ENCODE measurements at places on chromosomes 4 and X.
A peak's percentile ranks its signal among the peaks of the same experiment; 100 is the strongest.

DNA sequence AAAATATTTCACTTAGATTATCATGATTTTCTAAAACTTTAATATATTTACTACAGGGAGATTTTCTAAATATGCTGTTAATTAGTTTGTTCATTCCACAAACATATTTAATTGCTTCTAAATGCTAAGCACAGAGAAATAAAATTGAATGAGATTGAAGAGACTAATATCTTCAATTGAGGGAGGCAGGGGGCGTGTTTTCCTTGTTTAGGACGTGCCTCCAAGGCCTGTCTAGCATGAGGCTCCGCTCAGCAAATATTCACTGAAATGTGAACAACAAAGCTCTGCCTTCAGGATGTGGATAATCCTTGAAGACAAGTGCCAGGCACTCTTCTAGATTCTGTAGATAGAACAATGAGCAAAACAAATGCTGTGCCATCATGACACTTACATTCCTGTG, 98.1 kb downstream of the TSPAN5 start:
- DNase-seq = no peak

GRCh38 chrX:151359931-151360871, 36.8 kb upstream of the VMA21 start:
- DNase-seq = peak; percentile 1

DNA sequence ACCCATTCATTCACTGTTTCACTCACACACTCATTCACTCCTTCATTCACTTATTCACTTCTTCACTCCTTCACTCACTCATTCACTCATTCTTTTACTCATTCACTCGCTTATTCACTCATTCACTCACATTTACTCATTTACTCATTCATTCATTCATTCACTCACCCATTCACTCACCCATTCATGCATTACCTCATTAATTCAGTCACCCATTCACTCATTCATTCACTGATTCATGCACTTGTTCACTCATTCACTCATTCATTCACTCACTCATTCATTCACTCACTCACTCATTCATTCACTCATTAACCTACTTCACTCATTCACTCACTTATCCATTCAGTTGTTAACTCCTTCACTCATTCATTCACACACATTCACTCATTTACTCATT, 70.8 kb downstream of the STK32B start:
- no peak for DNase-seq

GRCh38 chr4:105458001-105458400, 15.9 kb downstream of the PPA2 start:
- no peak for DNase-seq

DNA sequence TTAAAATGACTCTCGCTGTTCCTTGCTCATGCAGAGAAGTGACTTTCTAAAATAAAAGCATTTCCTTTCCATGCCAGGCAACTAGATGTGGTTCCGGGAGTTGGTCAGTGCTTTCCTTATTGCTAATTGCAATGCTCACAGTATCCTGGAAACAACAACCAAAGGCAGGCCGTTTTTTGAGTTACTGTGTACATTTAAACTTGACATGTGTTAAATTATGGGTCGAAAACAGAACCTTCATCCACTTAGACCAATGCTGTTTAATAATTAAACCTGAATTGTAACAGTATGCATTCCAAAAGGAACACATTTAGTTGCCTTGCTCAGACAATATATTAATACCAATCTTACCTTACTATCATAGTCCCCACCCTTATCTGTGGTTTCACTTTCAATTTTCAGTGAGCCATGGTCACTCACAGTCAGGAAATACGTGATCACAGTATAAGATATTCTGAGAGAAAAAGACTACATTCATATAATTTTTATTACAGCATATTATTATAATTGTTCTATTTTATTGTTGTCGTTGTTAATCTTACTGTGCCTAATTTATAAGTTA, 102.6 kb downstream of the HS6ST2 start:
- no peak for DNase-seq

- no peak for DNase-seq
These were observed 14.0 kb upstream of the SHROOM4 start for GRCh38 chrX:50827996-50828395.

DNA sequence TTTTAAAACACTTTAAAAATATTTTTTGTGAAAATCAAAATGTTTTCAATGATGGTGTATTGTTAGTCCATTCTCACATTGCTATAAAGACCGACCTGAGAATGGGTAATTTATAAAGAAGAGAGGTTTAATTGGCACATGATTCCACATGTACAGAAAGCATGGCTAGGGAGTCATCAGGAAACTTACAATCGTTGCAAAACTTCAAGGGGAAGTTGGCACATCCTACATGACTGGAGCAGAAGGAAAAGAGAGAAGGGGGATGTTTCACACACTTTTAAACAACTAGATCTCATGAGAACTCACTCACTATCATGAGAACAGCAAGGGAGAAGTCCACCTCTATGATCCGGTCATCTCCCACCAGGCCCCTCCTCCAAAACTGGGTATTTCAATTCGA, 110.7 kb downstream of the TMEM47 start:
- DNase-seq = no peak

DNA sequence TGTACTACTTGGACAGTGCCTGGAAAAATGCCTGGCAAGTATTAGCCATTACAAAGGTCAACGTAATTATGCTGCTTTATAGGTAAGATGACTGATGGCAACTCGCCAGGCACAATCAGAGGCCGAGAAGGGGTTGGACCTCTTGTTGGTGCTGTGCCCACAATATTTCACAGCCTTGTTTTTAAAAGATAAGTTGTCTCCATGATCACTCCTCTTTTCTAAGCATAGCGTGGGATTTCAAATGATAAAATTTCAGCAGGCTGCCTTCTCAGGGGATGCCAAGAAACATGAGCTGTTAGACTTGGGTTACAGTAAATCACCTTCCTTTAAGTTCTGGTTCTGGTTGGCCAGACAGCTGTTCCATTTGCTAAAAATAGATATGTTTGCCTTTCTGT, 26.9 kb downstream of the HOPX start:
- DNase-seq = no peak

DNA sequence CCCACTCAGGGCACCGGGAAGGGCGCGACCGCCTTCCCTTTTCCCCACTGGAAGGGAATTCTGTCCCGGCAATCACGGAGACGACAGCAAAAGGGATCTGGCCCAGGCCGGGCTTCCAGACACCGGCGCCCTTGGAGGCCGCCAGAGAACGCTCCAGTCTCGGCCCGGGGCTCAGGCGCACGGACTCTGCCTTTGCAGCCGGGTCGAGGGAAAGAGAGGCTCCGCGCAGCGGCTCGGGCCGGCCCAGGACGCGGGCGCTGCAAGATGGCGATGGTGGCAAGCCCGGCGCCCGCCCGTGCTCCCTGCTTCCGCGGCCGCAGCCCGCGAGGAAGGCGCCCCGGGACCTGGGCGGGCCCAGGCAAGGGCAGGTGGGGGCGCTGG, 1.1 kb downstream of the CTBP1 start:
- no peak for DNase-seq

DNA sequence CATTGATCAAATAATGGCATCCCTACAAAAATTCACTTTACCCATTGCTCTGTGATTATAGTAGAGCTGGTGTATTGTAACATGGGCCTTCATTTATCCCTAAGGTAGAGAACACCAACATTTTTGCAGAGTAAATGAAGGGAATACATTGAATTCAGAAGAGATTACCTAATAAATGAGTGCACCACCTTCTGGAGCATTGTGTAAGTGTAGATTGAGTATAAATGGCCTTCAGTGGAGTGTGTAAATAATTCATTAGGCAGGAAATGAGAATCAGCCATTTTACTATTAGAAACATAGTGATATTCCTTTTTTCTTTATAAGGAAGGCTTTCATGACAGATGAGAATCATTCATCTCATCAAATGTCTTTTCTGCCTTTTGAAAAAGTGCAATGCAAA, 155.8 kb downstream of the FAM47B start:
- no peak for DNase-seq

GRCh38 chr4:6352031-6352692, 82.5 kb downstream of the WFS1 start:
- no peak for DNase-seq

GRCh38 chr4:80475798-80476197, 140.3 kb downstream of the CFAP299 start:
- DNase-seq = no peak

DNA sequence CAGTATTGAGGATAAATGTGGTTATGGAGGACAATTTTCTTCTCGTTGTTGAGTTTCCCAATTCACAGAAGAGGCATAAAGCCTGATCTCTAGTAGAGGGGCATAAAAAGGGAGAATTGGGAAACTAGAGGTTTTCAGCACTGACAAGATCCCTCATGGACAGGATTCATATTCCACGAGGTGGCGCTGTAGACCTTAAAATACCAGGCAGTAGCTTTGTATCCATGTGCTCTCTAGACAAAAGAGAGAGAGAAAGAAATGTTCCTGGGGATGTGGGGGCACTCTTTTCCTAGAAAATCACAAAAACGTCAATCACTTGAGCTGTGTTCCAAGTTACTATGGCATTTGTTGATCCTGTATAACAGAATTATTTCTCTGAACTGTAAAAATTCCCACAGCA, 128.3 kb downstream of the MAGEE1 start:
- DNase-seq = no peak

DNA sequence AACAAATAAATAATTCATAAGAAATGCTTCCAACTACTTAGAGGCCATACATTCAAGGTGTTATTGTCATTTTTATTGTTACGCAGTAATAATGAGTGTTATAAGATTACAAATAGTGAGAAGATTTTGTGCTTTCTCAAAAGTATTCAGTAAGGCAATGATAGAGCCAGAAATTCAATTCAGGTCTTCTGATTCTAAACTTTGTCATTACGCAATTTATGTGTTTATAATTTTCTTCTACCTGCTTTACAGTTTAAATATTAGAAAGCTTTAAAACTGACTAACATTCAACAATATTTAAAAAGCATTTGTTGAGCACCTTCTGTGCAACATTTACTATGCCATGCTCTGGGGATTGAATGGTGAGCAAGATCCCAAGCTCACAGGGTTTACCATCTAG, 183.4 kb upstream of the ETNPPL start:
- no peak for DNase-seq

All from activated naive CD4-positive, alpha-beta T cell (primary cell).